ENCODE measurements at places on chromosomes 13 and 19. TPM values are rescaled to one million over a fixed set of nuclear protein-coding genes. Genes with fewer than 3 reads are reported as not detected.
A peak's percentile ranks its signal among the peaks of the same experiment; 100 is the strongest.

Gene RCBTB2
- total RNA-seq = 21.5 TPM

- peak within 1 kb of the TSS; percentile 98 for H3K4me3 ChIP-seq
- H3K27ac ChIP-seq = peak within 1 kb of the TSS; percentile 99
- no peaks in the 10 kb centered on the region for H3K27me3 ChIP-seq
- DNase-seq = peak; percentile 83
- H3K4me1 ChIP-seq = peaks cover 11% of the 10 kb centered on the region
- H3K36me3 ChIP-seq = no peaks in the 10 kb centered on the region
Measured at GRCh38 chr19:49677231-49677900, at the start of gene PRMT1. PRMT1 (plus strand) TSS chr19:49677271; CDS start chr19:49677281, 10 bp downstream.

GRCh38 chr19:7126132-7126531 is 56.6 kb downstream of the ZNF557 start:
- H3K4me1 ChIP-seq = no peaks in the 10 kb centered on the region
- no peaks in the 10 kb centered on the region for H3K27me3 ChIP-seq
- H3K4me3 ChIP-seq = no peak overlapping the region
- no peak for DNase-seq

DNA sequence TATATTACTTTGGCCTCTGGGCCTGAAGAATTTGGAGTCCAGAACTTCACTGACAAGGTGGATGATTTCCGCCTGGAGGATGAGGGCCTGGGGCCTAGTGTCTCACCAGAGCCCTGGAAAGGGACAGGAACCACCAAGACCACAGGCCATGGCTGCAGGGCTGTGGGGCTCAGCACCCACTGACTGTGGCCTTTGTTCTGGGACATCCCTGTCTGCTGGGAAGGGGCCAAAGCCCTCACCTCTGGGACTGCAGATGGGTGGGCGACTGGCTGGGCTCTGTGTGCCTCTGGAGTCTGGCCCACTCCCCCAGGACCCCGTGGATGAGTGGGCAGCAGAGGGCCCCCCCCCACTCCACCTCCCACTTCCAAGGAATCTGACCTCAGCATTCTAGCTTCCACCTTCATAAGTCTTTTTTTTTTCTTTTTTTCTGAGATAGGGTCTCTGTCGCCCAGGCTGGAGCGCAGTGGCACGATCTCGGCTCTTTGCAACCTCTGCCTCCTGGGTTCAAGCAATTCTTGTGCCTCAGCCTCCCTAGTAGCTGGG is 20.3 kb downstream of the CHST8 start:
- H3K27ac ChIP-seq = no peak overlapping the region
- H3K4me3 ChIP-seq = no peak overlapping the region
- no peaks in the 10 kb centered on the region for H3K36me3 ChIP-seq
- H3K4me1 ChIP-seq = peaks cover 14% of the 10 kb centered on the region

Gene LEUTX
- not detected for total RNA-seq

DNA sequence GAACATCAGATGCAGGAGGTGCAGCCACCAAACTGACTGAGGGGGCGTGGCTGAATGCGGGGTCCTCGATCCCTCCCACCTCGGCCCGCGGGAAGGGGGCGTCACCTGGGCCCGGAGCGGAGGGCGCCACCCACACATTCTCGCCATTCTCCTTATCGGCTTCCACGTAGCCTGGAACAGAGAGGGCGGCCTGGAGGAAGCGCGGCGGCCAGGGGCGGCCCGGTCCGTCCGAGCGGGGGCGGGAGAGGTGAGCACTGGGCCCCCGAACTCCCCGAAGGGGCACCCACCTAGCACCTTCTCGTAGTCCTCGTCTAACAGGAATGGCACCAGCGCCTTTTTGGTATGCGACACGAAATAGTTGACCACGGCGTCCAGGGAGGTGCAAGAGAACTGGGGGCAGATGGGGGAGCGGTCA is 11.8 kb downstream of the STAP2 start:
- H3K27me3 ChIP-seq = peaks cover 4% of the 10 kb centered on the region
- H3K4me3 ChIP-seq = peak overlapping the region; percentile 85
- H3K36me3 ChIP-seq = no peaks in the 10 kb centered on the region
- no peaks in the 10 kb centered on the region for H3K4me1 ChIP-seq
- DNase-seq = no peak

Gene ZNF490
- total RNA-seq = 11.2 TPM

DNA sequence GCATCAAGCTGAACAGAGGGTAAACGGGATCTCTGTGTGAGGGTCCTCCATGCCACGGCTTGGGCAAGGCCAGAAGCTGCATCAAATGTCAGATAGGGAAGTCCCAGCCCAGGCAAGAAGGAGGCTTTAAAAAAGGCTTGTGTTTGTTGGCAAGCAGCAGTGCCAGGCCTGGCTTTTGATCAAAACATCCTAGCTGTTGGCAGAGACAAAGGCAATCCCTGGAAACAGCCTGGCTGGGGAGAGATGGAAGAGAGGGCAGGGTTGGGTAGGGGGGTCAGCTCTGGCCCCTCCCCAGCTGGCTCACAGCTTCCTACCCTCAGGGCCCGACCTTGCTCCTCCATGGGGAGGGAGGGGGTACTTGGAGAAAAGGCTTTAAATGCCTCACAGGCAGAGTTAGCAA is 61.8 kb upstream of the KCTD15 start:
- no peak for DNase-seq
- no peaks in the 10 kb centered on the region for H3K36me3 ChIP-seq
- H3K27ac ChIP-seq = no peak overlapping the region
- H3K4me3 ChIP-seq = no peak overlapping the region
- peaks cover 36% of the 10 kb centered on the region for H3K27me3 ChIP-seq
- no peaks in the 10 kb centered on the region for H3K4me1 ChIP-seq

GRCh38 chr19:45103156-45103507 is 10.2 kb downstream of the PPP1R37 start:
- H3K4me1 ChIP-seq = peaks cover 54% of the 10 kb centered on the region
- no peaks in the 10 kb centered on the region for H3K36me3 ChIP-seq
- no peak for DNase-seq
- H3K27ac ChIP-seq = peak overlapping the region; percentile 88

Gene DDA1
- 46.0 TPM for total RNA-seq

GRCh38 chr13:95260031-95260525 is 41.2 kb downstream of the ABCC4 start:
- H3K27me3 ChIP-seq = no peaks in the 10 kb centered on the region
- no peak for DNase-seq
- no peak overlapping the region for H3K27ac ChIP-seq
- H3K4me1 ChIP-seq = peaks cover 13% of the 10 kb centered on the region

- H3K27ac ChIP-seq = no peak overlapping the region
- H3K27me3 ChIP-seq = peaks cover 36% of the 10 kb centered on the region
- H3K36me3 ChIP-seq = no peaks in the 10 kb centered on the region
- DNase-seq = no peak
- no peak overlapping the region for H3K4me3 ChIP-seq
- H3K4me1 ChIP-seq = peaks cover 9% of the 10 kb centered on the region
Measured at GRCh38 chr13:76982061-76982460, 9.8 kb upstream of the CLN5 start.

Gene ATP4A
- 16.8 TPM for total RNA-seq

GRCh38 chr13:24450530-24450929 is 62.0 kb downstream of the PARP4 start:
- H3K4me1 ChIP-seq = peaks cover 3% of the 10 kb centered on the region
- H3K36me3 ChIP-seq = peaks cover 27% of the 10 kb centered on the region
- H3K27ac ChIP-seq = peak overlapping the region; percentile 48
- no peak overlapping the region for H3K4me3 ChIP-seq

- H3K4me1 ChIP-seq = no peaks in the 10 kb centered on the region
- no peaks in the 10 kb centered on the region for H3K36me3 ChIP-seq
- H3K27ac ChIP-seq = no peak overlapping the region
- peak; percentile 69 for DNase-seq
- no peak overlapping the region for H3K4me3 ChIP-seq
Measured at GRCh38 chr19:2039959-2040646, 10.9 kb downstream of the MKNK2 start.

- no peak overlapping the region for H3K27ac ChIP-seq
- DNase-seq = no peak
- H3K4me1 ChIP-seq = peaks cover 3% of the 10 kb centered on the region
- no peaks in the 10 kb centered on the region for H3K27me3 ChIP-seq
- no peaks in the 10 kb centered on the region for H3K36me3 ChIP-seq
- H3K4me3 ChIP-seq = no peak overlapping the region
Measured at GRCh38 chr13:67351114-67351513, 121.0 kb upstream of the PCDH9 start.

Gene DCT
- 19.7 TPM for total RNA-seq

Gene TLE2
- total RNA-seq = 52.8 TPM

GRCh38 chr19:45070214-45070613 is 6.1 kb downstream of the ZNF296 start:
- H3K4me1 ChIP-seq = peaks cover 5% of the 10 kb centered on the region
- H3K27me3 ChIP-seq = peaks cover 4% of the 10 kb centered on the region
- DNase-seq = no peak
- no peak overlapping the region for H3K4me3 ChIP-seq
- H3K36me3 ChIP-seq = peaks cover 5% of the 10 kb centered on the region
